Tibial artery (tissue), 4 donors: ENCODE measurements at places on chromosomes 2 and 18.

DNA sequence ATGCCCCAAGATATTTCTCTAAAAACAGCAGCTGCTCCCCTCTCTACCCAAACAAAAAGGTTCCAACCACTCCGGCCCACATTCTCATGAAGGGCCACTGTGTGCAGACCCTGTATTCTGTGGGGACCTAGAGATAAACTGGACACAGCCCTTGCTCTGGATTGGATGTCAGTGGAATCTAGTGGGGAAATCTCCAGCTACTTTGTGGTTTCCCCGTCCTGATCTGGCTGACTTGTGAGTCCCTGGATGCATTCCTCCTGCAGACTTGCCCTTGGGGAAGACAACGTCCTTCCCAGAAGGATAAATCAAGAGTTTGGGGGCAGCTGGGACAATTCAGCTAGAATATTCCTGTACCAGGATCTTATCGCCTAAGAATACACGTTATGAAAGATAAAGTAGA is 151.1 kb downstream of the FSHR start:
- H3K27me3 ChIP-seq: no peaks in the 10 kb centered on the region
- H3K36me3 ChIP-seq: no peaks in the 10 kb centered on the region
- no peak overlapping the region for H3K4me3 ChIP-seq
- H3K27ac ChIP-seq: no peak overlapping the region

- H3K36me3 ChIP-seq: no peaks in the 10 kb centered on the region
- no peak for DNase-seq
- H3K4me1 ChIP-seq: peaks cover 14% of the 10 kb centered on the region
These were observed 506.5 kb upstream of the TNP1 start for GRCh38 chr2:217366266-217366895.

DNA sequence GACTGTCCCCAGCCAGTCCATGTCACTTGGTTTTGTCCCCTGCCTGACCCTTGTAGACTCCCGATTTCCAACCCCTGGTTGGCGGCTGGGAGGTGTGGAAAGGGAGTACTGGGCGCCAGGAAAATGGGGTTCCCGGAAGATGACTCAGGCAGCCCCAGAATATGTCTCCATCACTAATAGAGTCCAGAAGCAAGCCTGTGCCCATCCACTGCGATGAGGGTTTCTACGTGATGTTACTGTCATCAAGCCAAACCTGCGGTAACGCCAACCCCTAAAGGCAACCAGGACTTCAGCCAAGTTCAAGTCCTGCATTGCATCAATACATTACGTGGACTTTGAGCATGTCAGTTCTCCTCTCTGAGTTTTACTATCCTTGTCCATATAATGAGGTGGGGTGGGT is 62.0 kb upstream of the TAF1B start:
- H3K4me3 ChIP-seq: no peak overlapping the region
- no peaks in the 10 kb centered on the region for H3K27me3 ChIP-seq
- no peaks in the 10 kb centered on the region for H3K4me1 ChIP-seq
- H3K27ac ChIP-seq: no peak overlapping the region
- no peak for DNase-seq

GRCh38 chr2:40401896-40402295 is 50.0 kb downstream of the SLC8A1 start:
- no peaks in the 10 kb centered on the region for H3K27me3 ChIP-seq
- H3K4me1 ChIP-seq: peaks cover 24% of the 10 kb centered on the region
- H3K4me3 ChIP-seq: no peak overlapping the region
- DNase-seq: no peak
- no peak overlapping the region for H3K27ac ChIP-seq

GRCh38 chr2:69843993-69844392 is 14.5 kb downstream of the GMCL1 start:
- H3K36me3 ChIP-seq: peaks cover 32% of the 10 kb centered on the region
- H3K27me3 ChIP-seq: no peaks in the 10 kb centered on the region
- no peak for DNase-seq
- H3K27ac ChIP-seq: no peak overlapping the region

GRCh38 chr18:24014986-24015638 is 558 bp downstream of the TTC39C start:
- H3K4me1 ChIP-seq: peaks cover 4% of the 10 kb centered on the region
- peaks cover 3% of the 10 kb centered on the region for H3K27me3 ChIP-seq
- peak; percentile 46 for DNase-seq
- H3K27ac ChIP-seq: peak overlapping the region; percentile 79

DNA sequence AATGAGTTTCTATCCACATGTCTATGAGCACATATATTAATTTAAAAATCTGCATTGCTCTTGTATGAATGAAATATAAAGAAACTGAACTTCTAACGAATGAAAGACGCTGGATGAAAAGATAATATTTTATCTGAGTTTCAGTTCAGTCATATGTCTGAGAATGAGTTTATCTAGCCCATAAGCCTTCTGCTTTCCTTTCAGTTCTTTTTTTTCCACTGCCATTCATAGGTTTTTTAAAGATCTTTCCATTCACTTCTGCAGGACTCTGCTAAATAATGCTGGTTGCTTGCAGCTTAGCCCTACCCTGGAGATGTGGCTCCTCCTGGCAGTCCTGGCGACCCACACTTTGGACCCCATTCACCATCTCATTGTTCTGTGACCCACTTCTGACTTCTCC is 109.0 kb downstream of the BCL2 start:
- no peaks in the 10 kb centered on the region for H3K27me3 ChIP-seq
- no peak for DNase-seq
- H3K4me1 ChIP-seq: peaks cover 17% of the 10 kb centered on the region
- no peak overlapping the region for H3K27ac ChIP-seq
- H3K36me3 ChIP-seq: no peaks in the 10 kb centered on the region

DNA sequence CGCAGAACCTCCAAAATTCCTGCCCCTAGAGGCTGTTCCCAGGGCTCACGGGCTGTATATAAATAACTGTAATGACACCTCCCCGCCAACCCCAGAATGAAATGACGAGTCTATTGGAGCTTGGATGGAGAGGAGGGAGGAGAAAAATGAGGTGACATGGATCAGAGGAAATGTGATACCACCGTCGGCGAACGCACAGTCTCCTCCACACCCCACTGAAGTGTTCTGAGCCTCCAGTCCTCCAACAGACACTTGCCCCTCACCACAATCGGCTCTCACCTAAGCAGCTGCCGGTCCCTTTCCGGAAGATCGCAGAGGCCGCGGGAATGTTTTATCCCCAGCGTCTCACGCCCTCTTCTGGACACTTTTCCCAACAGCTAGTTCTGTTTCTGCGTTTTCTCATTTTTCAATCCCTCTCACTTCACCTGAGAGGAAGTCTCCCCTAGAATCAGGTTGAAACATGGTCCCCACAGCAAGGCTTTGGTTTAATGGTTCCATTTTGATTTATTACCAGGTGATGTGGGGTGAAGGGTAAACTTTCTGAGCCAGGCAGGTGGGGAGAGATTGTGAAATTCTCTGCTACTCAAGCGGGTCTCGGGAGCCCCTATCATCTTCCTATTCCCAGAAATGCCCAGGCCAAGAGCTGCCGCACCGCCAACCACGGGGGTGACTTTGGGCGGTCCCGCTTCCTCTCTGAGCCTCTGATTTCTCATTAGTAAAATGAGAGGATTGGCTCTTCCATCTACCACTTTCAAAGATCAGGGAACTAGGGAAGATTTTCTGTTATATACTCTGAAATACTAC is 9.1 kb upstream of the MYO5B start:
- no peaks in the 10 kb centered on the region for H3K36me3 ChIP-seq
- peaks cover 13% of the 10 kb centered on the region for H3K4me1 ChIP-seq
- no peak for DNase-seq
- H3K4me3 ChIP-seq: no peak overlapping the region

- H3K27me3 ChIP-seq: no peaks in the 10 kb centered on the region
- no peak overlapping the region for H3K4me3 ChIP-seq
- no peak overlapping the region for H3K27ac ChIP-seq
- no peak for DNase-seq
- H3K4me1 ChIP-seq: no peaks in the 10 kb centered on the region
- H3K36me3 ChIP-seq: peaks cover 27% of the 10 kb centered on the region
These were observed 115.0 kb upstream of the EPB41L5 start for GRCh38 chr2:119897736-119898395.

GRCh38 chr2:187686416-187687024 is 132.3 kb upstream of the TFPI start:
- no peak overlapping the region for H3K4me3 ChIP-seq
- no peak for DNase-seq
- H3K27ac ChIP-seq: no peak overlapping the region
- no peaks in the 10 kb centered on the region for H3K36me3 ChIP-seq
- peaks cover 7% of the 10 kb centered on the region for H3K4me1 ChIP-seq

- DNase-seq: no peak
- H3K36me3 ChIP-seq: no peaks in the 10 kb centered on the region
- H3K4me3 ChIP-seq: no peak overlapping the region
- no peak overlapping the region for H3K27ac ChIP-seq
- peaks cover 7% of the 10 kb centered on the region for H3K27me3 ChIP-seq
These were observed 60.4 kb upstream of the TWIST2 start for GRCh38 chr2:238787501-238787900.

DNA sequence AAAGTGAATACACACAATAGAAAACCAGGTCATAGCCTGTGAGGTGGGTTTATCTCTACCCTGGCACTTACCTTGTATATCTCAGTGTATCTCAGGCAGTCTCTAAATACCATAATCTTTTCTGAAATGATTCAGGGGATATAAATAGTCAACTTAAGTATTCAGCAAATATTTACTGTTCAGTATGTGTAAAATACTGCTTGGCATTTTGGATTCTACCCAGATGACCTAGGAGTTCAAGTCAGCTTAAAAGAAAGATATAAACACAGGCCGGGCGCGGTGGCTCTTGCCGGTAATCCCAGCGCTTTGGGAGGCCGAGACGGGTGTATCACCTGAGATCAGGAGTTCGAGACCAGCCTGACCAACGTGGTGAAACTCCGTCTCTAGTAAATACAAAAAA is 23.8 kb downstream of the GRHL1 start:
- H3K27ac ChIP-seq: no peak overlapping the region
- no peak overlapping the region for H3K4me3 ChIP-seq
- no peaks in the 10 kb centered on the region for H3K36me3 ChIP-seq
- H3K4me1 ChIP-seq: peaks cover 29% of the 10 kb centered on the region
- no peak for DNase-seq

GRCh38 chr2:112032689-112033465 is 22.2 kb upstream of the TMEM87B start:
- DNase-seq: peak; percentile 78
- peaks cover 14% of the 10 kb centered on the region for H3K4me1 ChIP-seq
- H3K36me3 ChIP-seq: peaks cover 8% of the 10 kb centered on the region
- H3K27me3 ChIP-seq: no peaks in the 10 kb centered on the region

GRCh38 chr2:100624536-100624935 is 61.7 kb downstream of the PDCL3 start:
- no peaks in the 10 kb centered on the region for H3K4me1 ChIP-seq
- no peak overlapping the region for H3K27ac ChIP-seq
- no peak overlapping the region for H3K4me3 ChIP-seq
- no peaks in the 10 kb centered on the region for H3K36me3 ChIP-seq

DNA sequence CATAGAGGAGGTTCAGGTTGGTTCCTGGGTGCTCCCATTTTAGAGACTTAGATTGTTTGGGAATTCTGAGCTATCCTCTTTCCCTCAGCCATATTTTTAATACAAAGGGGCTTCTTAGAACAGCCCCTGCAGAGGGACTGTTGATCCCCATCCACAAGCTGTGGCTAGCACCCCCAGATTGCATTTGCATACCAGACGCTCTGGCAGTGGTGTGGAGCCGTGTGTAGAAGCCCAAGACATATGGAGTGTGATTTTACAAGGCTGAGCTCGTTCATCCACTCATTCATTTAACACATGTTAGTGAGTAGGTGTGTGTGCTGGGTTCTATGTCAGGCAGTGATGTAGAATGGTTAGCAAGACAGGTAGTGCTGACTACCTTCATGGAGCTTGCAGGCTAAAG is 166.7 kb upstream of the BOD1L2 start:
- no peaks in the 10 kb centered on the region for H3K27me3 ChIP-seq
- no peak overlapping the region for H3K27ac ChIP-seq
- H3K36me3 ChIP-seq: no peaks in the 10 kb centered on the region
- no peak overlapping the region for H3K4me3 ChIP-seq

- no peaks in the 10 kb centered on the region for H3K27me3 ChIP-seq
- no peak overlapping the region for H3K4me3 ChIP-seq
- DNase-seq: no peak
These were observed 570.8 kb upstream of the CRIM1 start for GRCh38 chr2:35784777-35785176.

- H3K4me1 ChIP-seq: no peaks in the 10 kb centered on the region
- no peak overlapping the region for H3K4me3 ChIP-seq
- no peak for DNase-seq
- no peaks in the 10 kb centered on the region for H3K27me3 ChIP-seq
- H3K27ac ChIP-seq: no peak overlapping the region
These were observed 20.0 kb downstream of the ZNF521 start for GRCh38 chr18:25332002-25332401.

DNA sequence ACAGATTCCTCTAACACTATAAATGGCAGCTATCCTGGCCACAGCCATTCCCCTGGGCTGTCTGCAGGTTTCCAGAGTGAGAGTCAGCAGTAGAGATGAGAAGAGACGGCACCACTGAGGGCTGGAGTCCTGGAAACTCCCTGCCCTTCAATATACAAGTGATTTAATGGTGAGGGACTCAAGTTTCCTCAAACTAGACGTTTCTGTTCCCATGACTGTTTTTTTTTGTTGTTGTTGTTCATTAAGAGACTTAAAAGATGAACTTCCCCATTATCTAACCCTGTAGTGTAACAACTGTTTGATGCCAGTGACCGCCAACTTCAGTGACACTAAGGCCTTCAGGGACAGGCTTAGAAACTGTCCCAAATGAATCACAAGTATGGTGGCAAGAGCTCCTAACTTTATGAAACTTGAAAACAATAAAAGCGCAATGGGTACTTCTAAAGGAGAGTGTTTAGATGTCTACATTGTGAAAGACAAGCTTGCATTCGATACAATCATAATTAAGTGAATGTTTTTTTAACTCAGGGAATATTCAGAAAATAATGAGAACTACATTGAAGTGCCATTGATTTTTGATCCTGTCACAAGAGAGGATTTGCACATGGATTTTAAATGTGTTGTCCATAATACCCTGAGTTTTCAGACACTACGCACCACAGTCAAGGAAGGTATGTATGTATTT is 34.0 kb downstream of the IL1R2 start:
- DNase-seq: no peak
- H3K36me3 ChIP-seq: no peaks in the 10 kb centered on the region
- H3K27me3 ChIP-seq: no peaks in the 10 kb centered on the region
- peaks cover 10% of the 10 kb centered on the region for H3K4me1 ChIP-seq
- peak overlapping the region; percentile 25 for H3K27ac ChIP-seq

DNA sequence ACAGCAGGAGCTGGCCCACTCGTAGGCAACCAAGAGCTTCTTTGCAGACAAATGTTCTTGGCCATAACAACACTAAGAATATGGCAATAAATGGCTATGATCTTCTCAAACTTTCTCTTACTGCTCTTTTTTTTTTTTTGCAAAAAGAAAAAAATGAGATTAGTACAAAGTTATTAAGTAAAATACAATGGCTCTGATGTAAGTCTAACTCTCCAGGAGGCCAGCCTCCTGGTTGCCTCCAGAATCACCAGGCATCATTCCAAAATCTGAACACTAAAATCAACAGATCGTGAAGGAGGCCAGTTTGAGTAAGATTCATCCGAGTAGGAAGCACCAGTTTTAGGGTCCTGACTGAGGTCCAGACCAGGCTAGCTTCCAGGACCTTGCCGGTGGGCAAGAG is 20.8 kb upstream of the FIGN start:
- H3K36me3 ChIP-seq: no peaks in the 10 kb centered on the region
- no peaks in the 10 kb centered on the region for H3K27me3 ChIP-seq
- H3K4me3 ChIP-seq: no peak overlapping the region
- no peaks in the 10 kb centered on the region for H3K4me1 ChIP-seq
